Lung microvascular endothelial cell (primary cell): ENCODE measurements at places on chromosomes 12 and 14. TPM values are rescaled to one million over a fixed set of nuclear protein-coding genes. Genes with fewer than 3 reads are reported as not detected.
A peak's percentile ranks its signal among the peaks of the same experiment; 100 is the strongest.

The KRT6B gene
- total RNA-seq = not detected in 2 replicates

The ESPL1 gene
- total RNA-seq = 0.99 and 3.7 TPM in 2 replicates

- DNase-seq = no peak
Measured at GRCh38 chr12:5535541-5535940, 103.6 kb downstream of the NTF3 start.

The SERPINA9 gene
- not detected in 2 replicates for total RNA-seq

- DNase-seq = no peak
Measured at GRCh38 chr12:123548107-123548506, 14.6 kb upstream of the RILPL1 start.

The KRT81 gene
- under 0.01 TPM in 1 of 2 replicates, not detected in the other for total RNA-seq

DNA sequence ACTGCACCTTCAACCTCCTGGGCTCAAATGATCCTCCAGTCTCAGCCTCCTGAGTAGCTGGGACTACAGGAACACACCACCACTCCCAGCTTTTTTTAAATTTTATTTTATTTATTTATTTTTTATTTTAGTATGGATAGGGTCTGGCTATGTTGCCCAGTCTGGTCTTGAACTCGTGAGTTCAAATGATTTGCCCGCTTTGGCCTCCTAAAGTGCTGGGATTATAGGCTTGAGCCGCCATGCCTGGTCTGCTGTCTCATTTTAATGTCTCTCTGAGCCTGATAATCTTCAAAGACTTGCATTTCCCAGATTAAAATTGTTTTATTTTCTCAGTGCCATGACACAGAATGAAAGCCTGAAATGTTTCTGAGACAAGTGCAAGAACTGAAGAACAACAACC lies 1.2 kb upstream of the INHBC start:
- DNase-seq = no peak

The TGM1 gene
- under 0.01 and 0.20 TPM in 2 replicates for total RNA-seq

- DNase-seq = no peak
Measured at GRCh38 chr12:67067453-67068203, 201.5 kb upstream of the CAND1 start.

- DNase-seq = no peak
Measured at GRCh38 chr12:79143803-79144202, 279.2 kb downstream of the SYT1 start.

DNA sequence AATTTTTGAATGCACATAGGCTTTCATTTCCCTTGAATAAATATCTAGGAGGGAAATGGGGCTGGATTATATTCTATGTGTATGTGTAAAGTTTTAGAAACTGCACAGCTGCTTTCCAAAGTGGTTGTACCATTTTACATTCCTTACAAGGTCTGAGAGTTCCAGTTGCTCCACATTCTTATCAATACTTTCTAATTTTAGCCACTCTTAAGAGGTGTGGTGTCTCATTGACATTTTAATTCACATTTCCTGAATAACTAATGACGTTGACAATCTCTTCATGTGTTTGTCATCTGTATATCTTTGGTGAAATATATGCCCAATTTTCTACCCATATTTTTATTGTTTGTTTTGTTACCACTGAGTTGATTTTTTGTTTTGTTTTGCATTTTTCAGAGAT lies 74.6 kb upstream of the VASH1 start:
- no peak for DNase-seq

The B4GALNT1 gene
- under 0.01 TPM in 1 of 2 replicates, not detected in the other for total RNA-seq

DNA sequence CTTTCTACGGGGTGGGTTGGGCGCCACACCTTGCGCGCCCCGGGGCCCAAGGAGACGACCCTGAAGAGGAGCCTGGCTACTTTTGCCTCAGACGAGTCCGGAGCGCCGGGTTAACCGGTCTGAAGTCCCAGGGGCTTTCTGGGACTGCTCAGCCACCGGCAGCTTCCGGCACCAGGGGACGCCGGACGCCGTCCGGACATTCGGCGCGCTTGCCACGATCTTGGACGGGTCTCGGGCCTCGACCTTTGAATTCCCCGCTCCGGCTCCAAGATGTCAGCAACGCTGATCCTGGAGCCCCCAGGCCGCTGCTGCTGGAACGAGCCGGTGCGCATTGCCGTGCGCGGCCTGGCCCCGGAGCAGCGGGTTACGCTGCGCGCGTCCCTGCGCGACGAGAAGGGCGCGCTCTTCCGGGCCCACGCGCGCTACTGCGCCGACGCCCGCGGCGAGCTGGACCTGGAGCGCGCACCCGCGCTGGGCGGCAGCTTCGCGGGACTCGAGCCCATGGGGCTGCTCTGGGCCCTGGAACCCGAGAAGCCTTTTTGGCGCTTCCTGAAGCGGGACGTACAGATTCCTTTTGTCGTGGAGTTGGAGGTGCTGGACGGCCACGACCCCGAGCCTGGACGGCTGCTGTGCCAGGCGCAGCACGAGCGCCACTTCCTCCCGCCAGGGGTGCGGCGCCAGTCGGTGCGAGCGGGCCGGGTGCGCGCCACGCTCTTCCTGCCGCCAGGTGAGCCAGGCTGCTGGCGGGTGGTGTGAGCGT lies at the start of gene ACOT4:
Gene ACOT4, plus strand, starts transcription at position 184 of the 760 bp plus-strand sequence. Its CDS starts 87 bp downstream, at position 271.
- peak; percentile 39 for DNase-seq

DNA sequence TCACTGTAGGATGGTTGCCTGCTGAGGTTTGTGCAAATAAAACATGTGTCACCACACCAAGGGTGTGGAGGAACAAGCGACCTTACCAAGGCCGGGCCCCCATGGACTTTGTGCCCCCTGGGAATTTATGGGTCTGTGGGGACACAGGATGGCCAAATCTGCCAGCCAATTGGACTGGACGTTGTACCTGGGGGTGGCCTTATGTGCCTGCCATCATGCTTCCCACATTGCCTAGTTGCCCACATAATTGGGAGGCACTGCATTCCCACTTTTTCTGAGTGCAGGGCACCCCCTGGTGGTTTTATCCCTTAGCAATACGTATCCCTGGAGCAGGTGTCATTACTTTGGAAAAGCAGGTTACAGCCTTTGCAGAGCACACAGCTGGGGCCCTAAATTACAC lies 92.6 kb upstream of the TMPO start:
- DNase-seq = peak; percentile 60

GRCh38 chr12:132118876-132119275 lies 25.2 kb downstream of the DDX51 start:
- DNase-seq = no peak

GRCh38 chr12:109630815-109631214 lies 57.2 kb downstream of the MVK start:
- no peak for DNase-seq

The OVCH1 gene
- total RNA-seq = under 0.01 TPM in 1 of 2 replicates, not detected in the other

The ZNF385A gene
- total RNA-seq = 0.65 and 0.99 TPM in 2 replicates

The DPF3 gene
- 0.99 and 1.3 TPM in 2 replicates for total RNA-seq

The FAM181A gene
- not detected in 2 replicates for total RNA-seq

The SPRYD4 gene
- total RNA-seq = 1.3 and 1.8 TPM in 2 replicates

- DNase-seq = no peak
Measured at GRCh38 chr12:64402181-64402580, 2.0 kb upstream of the XPOT start.
